Body of pancreas (tissue), 4 donors: ENCODE measurements at places on chromosomes 7 and 10.

GRCh38 chr7:7315851-7316250, 133.5 kb downstream of the C1GALT1 start:
- DNase-seq: no peak

DNA sequence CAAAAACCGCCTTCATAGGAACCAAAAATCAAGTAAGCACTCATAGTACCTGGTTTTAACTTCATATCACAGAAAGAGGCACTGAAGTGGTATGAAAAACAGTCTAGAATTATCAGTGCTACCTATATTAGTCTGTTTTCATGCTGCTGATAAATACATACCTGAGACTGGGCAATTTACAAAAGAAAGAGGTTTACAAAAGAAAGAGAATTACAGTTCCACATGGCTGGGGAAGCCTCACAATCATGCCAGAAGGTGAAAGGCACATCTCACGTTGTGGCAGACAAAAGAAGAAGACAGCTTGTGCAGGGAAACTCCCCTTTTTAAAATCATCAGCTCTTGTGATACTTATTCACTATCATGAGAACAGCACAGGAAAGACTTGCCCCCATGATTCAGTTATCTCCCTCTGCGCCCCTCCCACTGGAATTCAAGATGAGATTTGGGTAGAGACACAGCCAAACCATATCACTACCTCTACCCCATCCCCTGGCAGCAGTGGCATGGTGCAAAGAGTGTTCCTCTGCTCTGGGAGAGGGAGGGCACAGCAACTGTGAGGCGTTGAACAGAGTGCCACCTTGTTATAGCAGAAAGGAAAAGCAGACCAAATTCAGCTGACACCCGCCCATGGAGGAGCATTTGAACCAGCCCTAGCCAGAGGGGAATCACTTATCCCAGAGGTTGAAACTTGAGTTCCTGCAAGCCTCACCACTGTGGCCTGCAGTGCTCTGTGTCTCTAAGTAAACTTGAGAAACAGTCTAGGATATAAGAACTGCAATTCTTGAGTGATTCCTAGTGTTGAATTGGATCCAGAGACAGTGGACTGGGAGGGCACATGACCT, 61.9 kb upstream of the PTPRZ1 start:
- no peak for DNase-seq

DNA sequence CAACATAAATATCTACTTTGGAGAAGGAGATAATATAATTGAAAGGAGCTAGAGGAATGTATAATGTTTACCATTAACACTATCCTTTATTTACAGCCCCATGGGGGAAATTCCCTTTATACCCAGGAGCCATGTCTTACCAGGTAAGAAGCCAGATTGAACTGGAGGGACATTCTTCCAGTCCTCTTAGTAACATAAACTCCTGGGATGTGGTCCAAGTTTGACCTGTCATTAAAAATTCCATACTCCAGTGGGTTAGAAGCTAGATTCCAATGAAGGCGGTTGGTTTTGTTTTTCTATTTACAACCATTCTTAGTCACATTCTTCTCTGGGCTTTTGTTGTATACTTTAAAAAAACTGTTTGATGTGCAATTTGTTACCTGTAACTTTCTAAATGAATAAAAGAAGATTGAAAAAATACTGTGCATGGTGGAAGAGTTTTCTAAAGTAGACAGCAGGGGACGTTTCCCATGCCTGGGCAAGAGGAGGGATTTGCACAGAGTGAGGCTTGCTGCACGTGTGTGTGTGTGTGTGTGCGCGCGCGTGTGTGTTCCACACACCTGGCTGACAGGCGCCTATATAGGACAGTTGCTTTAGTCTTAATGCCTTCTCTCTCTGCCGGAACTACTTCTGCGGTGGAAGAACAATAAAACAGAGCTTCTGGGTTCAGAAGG, 2.0 kb downstream of the PLCE1 start:
- no peak for DNase-seq

DNA sequence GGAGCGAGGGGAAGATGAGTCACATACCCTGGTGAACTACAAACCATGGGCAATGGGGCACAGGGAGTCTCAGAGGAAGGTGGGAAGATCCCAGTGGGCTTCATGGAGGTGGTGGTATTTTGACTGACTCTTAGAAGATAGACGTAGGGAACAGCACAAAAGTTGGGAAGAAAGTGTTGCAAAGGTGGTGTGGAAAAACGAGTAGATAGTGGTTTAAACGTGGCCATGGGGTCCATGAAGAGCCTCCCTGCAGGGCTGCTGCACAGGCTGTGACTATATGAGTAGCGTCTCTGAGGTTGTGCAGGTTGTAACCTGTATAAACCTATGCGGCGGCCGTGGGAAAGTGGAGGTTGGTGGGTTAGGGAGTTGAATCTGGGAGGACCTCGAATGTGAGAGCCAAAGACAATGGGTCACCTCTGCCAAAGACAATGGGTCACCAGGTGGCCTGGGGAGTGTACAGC, 13.8 kb downstream of the LZTS2 start:
- DNase-seq: no peak

- no peak for DNase-seq
Measured at GRCh38 chr7:102412548-102412947, 16.4 kb downstream of the PRKRIP1 start.
